Stimulated activated naive CD4-positive, alpha-beta T cell (primary cell): ENCODE measurements at places on chromosomes 2 and 18.

- DNase-seq = no peak
Observed at GRCh38 chr2:135997380-135997779, 12.0 kb upstream of the DARS1 start.

- DNase-seq = no peak
Observed at GRCh38 chr18:4405965-4406364, 49.1 kb downstream of the DLGAP1 start.

DNA sequence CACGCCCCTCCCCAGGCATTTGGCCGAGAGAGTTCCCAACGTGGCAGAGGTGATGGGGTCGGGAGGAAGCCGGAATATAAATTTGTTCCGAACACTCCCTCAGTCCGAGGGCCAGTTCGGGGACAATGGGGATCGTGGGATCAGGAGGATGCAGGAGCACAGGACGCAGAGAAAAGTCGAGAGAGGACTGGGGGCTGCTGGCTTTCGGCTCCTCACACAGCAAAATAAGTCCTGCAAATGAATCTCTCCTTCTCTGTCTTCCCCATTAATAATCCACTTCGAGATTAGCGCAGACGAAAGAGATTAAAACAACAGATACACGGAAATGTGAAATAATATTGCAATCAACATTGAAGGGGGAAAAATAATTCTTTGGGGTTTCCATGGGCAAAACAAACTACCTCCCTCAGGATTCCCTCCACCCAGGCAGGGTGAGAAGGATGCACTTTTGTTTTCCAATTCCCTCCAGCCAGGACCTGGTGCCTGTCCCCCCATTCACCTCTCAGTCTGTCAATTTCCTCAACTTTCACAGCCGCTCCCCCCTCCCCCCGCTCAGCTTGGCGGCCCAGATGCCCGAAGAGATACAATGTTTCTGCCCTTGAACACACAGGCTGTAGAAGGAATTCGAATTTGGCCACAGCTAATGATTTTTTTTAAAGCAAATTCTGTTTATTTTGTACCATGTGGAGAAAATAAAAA is 3.1 kb upstream of the ZEB2 start:
- no peak for DNase-seq

- no peak for DNase-seq
Observed at GRCh38 chr18:48850822-48851598, 99.8 kb downstream of the SMAD7 start.

DNA sequence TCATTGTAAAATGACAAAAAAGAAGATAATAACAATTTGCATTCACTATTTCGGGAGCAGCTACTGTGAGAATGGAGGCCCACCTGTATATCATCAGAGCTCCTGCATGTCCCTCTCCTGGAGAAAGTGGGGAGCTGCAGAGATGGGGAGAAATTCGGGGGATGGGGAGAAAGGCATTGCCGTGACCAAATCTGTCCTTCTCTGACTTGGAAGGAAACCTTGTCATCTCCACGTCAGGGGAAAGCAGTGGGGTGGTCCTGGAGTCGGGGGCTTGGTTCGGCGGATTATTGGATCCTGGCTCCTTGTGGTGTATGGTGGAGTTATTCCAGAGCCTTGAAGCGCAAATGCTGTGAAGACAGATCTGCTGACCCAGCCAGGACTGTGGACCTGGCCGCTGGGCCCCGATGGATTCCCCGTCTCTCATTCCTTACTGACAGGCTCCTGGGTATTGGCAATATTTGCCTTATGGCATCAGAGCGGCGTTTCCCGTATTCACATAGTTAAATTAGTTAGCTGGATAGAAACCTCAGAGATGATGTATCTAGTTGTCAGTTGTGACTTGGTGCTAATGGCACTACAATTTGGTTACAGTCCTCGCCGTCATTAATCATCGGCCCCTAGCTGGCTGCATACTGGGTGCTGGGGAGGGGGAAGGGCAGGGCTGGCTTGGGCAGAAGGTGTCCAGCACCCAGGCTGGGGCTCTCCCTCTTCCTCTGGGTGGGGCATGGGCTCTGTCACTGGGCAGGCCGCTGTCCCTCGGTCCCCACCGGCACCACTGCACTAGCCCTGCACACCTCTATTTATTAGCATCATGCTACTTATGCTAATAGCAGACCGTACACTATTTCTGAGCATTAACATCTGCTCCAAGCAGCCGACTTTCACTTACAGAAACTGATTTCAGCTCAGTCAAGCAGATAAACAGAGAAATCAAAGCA is 31.7 kb downstream of the CELF4 start:
- DNase-seq = no peak

- no peak for DNase-seq
Observed at GRCh38 chr2:181810823-181811695, 80.5 kb upstream of the ITPRID2 start.

DNA sequence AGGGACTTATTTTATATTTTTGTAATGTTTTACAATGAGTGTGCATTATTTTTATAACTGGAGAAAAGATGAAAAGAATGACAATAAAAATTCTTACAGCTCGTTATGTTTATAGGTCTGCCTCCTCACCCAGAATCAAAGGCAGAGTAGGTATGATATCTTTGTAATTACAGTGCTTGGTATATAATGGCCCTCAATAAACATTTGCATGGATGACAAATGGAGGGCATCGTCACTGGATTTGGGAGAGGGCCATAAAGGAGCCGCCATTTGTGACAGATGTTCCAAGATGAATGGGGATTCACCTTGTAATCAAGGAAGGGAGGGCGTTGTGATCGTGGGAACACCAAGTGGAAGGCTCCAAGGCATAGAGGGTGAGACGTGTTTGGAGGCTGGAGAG is 22.6 kb upstream of the GIGYF2 start:
- no peak for DNase-seq

- no peak for DNase-seq
Observed at GRCh38 chr2:42545841-42546390, 22.5 kb upstream of the MTA3 start.

DNA sequence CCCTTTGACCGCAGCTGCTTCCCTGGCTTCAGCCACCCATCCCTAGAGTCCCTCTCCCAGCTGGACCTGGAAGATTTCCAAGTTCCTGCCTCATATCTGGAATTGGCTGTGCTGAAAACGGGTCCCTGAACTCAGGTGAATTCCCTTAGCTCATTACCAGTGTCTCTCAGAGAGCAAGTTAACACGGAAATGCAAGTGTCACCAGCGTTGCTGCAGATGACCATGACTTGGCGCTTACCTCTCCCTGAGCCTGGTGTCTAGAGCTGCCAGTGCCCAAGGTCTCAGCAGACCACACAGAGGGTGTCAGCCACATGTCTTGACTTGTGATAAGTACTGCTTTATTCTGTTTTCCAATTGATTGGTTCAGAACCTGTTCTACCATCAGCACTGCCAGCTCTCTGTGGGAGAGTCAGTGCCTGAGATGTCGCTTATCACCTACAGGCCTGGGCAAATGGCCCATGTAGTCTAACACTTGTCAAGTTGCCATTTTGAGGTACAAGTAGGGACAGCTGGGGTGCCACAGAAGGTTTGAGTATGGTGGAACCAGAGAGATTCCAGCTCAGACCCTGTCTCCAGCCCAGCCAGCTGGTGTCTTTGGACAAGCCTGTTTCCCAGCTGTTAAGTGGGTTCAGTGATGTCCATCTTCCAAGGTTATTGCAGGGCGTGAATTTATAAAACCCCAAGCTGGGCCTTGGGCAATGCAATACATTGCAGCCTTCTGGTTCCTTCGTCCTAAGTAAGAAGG is 48.7 kb downstream of the LYPD1 start:
- DNase-seq = no peak

DNA sequence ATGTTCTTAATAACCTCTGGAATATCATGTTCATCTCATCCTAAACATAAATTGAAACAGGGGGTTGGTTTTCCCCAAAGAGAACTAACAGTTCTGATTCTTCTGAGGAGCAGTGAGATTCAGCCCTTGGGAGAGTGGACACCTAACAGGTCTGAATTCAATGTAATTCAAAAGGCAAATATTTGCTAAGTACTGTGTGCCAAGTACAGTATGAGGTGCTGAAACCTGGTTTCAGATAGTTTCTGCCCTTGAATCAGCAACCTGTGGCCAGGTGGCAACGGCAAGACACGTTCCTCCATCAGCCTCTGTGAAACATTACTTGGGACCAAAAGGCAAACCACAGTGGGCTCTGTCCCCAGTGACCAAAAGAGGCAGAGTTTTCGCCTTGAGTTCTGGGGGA is 1.3 kb downstream of the LRRC30 start:
- DNase-seq = no peak

- DNase-seq = no peak
Observed at GRCh38 chr2:219643788-219644398, 16.5 kb downstream of the SLC4A3 start.

GRCh38 chr18:59228351-59228750 is 8.4 kb downstream of the GRP start:
- DNase-seq = no peak

GRCh38 chr18:41862921-41863320 is 92.1 kb upstream of the PIK3C3 start:
- DNase-seq = no peak

- no peak for DNase-seq
Observed at GRCh38 chr2:31413862-31414550, 536 bp downstream of the XDH start.

- no peak for DNase-seq
Observed at GRCh38 chr2:146229508-146230155, 1615.2 kb upstream of the ACVR2A start.

DNA sequence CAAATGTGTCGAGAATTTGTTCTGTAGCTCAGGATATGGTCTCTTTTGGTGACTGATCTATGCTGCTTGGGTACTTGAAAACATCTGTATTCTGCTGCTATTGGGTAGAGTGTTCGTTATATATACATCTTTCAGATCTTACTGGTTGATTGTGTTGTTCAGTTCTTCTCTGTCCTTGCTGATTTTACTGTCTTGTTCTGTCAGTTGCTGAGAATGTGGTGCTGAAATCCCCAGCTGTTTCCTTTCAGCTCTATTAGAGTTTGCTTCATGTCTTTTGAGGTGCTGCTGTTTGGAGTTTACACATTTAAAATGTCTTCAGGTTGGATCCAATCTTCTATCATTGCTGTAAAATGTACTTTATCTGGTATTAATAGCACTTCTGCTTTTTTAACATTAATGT is 12.9 kb downstream of the BCL2L11 start:
- no peak for DNase-seq

GRCh38 chr2:173217116-173217840 is 137.4 kb upstream of the CDCA7 start:
- DNase-seq = no peak

DNA sequence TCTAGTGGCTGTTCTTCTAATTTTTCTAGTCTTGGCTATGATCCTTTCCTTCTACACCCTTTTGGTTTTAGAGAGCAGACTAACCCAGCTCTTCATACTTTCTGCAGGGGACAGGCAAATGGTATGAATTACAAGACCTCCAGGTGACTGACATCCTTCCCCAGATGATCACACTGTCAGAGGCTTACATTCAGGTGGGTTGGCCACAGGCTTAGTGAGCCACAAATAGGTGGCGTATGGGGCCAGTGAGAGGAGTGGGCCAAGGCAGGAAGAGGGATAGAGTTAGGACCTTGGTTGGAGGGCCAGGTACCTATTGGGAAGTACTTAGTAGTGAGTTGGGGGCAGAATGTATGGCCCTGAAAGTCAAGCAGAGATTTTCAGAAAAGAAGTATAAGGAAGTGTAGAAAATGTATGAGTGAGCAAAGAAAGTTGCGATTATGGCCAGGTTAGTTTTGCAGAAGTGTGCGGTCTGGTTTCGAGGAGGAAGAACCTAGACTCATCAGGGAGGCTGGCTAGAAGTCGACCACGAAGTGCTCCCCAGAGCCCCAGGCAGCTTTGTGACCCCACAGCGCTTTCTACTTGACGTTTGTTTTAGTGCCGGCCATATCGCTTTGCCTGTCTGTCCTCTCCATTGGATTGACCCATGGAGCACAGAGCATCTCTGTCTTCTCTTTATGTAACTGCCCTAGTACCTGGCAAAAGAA is 20.0 kb downstream of the SFTPB start:
- no peak for DNase-seq

GRCh38 chr2:229282758-229283546 is 11.9 kb upstream of the PID1 start:
- DNase-seq = no peak

DNA sequence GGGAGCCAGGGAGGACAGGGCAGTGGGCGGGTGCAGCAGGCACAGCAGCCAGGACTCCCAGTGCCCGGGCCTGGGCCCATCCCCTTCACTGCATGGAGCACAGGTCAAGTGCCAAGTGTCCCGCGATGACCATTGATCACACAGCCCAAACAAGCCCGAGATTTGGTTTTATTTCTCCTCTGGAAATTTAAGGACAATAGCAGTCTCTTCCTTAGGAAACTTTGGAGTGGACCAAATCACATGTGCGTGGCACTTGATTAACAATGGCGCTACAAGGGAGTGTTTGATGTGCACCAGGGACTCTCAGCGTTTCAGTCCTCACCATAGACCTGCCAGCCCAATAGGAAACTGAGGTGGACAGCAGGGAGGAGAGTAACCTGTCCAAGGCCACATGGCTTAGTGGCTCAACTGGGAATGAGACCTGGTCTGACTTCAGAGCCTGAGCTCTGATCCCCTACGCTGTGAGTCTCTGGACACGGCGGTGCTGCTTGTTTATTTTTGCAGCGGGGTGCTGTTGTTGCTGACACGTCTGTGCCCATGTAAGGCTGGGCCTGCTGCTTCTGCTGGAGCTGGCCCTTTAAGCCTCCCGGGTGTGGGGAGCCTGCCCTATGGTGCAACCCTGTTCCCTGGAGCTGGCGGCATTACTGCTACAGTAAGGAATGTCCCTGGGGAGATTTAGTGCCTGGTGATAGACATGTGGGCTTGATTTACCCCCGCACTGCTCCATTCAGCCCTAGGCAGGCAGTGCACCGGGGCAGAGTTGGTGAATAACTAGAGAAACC is 194.2 kb downstream of the INHBB start:
- DNase-seq = no peak

DNA sequence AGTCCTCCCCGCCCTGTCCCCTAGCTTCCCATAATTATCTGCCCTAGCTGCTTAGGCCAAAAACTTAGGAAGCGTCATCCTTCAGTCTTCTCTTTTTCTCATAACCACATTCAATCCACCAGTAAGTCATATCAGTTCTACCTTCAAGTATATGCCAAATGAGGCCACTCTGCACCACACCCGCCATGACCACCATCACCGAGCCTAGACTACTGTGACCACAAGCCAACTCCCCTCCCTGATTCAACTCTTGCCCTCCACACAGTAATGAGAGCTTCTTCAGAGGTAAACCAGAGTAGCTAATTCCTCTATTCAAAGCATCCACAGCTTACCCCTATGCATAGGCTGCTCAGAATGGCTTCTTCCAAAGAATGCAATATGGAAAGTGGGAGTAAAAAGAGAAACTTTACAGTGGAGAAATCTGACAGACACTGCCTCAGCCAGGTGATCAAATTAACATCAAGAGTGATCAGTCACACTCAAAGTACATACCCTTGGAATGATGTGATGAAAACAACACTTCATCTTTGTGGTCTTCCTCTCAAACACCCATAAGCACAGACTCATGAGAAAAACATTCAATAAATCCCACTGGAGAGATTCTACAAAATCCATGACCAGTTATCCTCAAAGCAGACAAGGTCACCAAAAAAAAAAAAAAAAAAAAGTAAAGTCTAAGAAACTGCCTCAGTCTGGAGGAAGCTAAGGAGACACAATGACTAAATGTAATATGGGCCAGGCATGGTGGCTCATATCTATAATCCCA is 17.7 kb downstream of the MBOAT2 start:
- no peak for DNase-seq
